ENCODE measurements at places on chromosomes 1 and 21.

GRCh38 chr1:245790441-245790840 lies 635.7 kb downstream of the KIF26B start:
- DNase-seq = no peak

DNA sequence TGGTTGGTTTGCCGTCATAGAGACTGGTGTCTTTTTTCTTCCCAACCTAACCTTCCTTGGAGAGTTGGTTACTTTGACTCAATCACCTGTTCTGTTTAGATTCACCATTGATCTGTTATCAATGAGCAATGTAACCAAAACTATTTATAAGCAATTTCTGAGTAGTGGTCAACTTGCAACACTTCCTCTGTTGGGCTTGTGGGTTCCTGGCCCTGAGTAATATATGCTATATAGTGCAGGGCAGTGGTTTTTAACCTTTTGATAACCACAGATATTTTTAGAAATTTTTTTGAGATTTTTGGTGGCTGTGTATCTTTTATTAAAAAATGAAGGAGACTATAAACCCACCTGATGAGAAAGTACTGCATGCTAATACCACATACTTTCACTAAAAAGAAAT lies 9.4 kb upstream of the XCL1 start:
- DNase-seq = no peak

- peak; percentile 71 for DNase-seq
Measured at GRCh38 chr1:23809751-23810171, 9.2 kb upstream of the GALE start.

DNA sequence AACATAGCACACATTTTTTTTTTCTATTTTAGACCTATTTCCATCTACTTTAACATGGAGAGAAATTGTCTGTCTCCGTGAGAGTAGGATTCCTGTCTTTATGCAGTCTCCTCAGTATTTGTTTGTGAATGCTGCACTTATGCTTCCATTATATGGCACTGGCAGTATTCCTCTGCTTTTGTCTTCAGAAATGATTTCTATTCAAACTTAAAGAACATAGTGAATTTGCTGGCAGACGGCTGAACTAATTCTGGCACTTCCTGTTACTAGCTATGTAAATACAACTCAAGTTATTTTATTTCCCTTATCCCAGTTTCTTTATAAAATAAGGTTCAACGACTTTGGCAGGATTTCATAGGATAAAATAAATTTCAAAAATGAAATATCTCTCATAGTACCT lies 45.3 kb downstream of the KCTD3 start:
- DNase-seq = no peak

DNA sequence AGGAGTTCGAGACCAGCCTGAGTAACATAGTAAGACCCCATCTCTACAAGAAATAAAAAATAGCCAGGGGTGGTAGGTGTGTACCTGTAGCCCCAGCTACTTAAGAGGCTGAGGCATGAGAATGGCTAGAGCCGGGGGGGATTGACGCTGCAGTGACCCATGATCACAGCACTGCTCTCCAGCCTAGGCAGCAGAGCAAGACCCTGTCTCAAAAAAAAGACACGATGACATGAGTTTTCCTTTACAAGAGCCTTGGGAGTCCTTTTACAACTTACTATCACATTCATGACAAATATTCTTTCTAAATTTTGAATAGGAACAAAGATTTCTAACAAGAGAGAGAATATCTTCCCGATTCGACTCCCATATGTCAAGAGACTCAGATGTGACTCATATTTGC lies 3.3 kb upstream of the BRWD1 start:
- DNase-seq = no peak

DNA sequence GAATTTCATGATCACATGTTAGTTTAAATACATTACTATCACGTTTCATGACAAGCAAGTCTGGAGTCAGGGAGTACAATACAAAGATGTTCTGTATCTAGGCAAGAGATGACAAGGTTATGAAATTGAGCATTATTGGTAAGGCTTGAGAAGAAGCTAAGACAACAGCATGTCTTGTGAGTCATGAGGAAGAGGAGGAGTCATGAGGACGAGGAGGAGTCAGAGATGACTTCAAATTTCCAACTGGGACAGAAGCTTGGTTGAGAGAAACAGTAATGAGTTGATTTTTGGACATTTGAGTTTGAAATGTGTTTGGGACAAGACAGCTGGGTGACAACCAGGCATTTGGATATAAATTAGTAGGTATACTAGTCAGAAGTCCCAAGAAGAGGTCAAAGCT lies 4.3 kb upstream of the UBE2U start:
- DNase-seq = no peak

GRCh38 chr1:15007842-15008241 lies 145.7 kb upstream of the TMEM51 start:
- DNase-seq = no peak

DNA sequence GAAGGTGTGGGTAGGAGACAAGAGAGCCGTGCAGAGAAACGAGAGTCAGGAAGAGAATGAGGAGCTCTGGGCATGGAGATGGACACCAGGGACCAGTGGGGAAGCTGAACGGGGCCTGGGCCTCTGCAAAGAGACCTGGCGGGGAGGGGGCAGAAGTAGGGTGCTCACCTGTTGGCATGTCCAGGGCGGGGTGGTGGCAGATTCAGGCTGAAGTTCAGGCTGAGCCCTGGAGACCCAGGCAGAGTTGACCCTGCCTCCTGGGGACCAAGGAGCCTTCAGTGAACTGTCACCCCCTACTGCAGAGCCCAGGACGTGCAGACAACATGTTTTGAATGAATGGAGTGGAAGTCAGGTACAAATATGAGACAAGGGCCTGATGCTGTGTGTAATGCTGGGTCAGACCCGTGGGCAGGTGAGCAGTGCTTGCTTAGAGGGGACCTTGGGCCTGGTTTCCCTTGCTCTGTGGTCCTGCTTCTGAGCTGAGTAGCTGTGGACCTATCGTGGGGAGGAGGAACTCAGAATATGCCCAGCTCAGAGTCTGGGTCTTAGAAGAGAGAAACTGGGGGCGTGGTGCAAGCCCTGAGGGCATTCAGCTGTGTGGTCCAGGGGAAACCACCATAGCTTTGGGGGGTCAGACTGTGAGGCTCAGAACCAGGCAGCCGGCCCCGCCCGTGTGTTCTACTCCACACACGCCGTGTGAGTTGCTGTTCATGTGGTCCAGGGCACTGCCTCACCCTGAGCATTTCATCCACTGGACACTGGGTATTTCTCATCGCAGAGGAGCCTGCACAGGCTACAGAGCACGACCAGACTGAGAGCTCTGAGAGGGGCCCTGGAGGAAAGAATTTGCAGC lies 21.3 kb upstream of the UMODL1 start:
- no peak for DNase-seq

DNA sequence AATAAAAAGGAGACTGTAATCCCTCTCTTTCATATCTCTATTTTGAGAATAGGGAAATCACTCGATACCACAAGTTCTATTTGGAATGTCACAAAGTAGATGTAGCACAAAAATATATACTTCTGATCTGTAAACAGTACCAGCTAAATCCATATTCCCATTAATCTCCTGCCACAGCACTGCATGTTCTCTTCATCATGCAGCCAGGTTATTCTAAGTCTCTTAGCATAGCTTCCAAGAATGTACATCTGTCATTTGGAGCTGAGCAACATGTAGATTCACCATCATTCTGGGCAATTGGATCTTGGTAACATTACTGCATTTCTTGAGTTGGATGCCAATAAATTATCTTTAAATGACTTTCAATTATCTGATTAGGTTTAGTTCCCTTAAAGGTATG lies 1874.5 kb downstream of the MRPL39 start:
- no peak for DNase-seq

GRCh38 chr1:70210820-70211219 lies 5.4 kb upstream of the LRRC40 start:
- no peak for DNase-seq

DNA sequence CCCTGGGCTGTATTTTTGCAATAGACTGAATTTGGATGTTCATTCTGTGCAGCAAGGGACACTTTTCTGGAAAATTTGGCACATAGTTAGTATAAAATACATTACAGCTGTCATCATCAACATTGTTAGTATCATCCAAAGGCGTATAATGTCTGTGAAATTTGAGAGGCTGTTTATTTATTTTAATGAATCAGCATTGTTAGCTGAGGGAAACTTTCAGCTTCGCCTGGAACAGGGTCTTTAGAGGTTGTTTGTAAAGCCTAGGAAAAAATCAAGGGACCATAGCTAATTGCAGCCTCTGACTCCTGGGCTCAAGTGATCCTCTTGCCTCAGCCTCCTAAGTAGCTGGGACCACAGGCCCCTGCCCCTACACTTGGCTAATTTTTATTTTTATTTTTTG lies 106.8 kb upstream of the USP24 start:
- DNase-seq = no peak

DNA sequence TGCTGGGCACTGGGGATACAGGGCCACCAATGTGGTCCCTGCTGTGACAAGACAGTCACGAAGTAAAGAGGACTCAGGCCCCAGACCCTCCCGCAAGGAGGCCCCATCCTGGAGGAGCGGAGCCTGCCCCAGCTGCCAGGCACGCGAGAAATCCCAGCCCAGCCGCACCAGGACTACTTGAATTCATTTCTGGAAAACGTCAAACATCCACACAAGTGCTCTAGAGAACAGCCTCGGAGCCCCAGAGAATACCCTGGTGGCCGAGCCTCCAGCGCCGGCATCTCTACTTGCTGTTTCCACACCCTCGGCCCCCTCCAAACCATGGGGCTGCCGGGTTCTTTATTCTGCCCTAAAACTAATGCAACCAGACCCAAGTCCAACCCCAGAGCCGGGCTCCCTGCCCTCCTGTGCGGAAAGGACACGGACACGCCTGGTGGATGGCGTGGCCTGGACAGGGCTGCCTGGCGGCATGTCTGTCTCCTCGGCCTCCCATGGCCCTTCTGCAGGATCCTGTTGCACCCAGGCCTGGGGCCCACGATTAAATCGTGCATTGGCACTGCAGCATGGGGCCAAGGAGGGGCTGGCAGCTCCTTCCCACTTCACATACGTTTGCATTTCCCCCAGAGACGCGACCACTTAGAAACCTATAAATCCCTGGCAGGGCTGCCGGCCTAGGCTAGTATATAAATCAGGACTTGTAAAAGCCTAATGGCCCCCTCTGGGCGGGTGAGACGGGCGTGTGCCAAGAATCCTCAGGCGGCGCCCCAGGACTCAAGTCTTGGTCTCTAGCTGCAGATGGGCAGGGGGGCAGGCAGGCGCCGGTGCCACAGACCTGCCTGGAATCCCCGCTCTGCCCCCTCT lies 41.2 kb downstream of the DMRTB1 start:
- no peak for DNase-seq

DNA sequence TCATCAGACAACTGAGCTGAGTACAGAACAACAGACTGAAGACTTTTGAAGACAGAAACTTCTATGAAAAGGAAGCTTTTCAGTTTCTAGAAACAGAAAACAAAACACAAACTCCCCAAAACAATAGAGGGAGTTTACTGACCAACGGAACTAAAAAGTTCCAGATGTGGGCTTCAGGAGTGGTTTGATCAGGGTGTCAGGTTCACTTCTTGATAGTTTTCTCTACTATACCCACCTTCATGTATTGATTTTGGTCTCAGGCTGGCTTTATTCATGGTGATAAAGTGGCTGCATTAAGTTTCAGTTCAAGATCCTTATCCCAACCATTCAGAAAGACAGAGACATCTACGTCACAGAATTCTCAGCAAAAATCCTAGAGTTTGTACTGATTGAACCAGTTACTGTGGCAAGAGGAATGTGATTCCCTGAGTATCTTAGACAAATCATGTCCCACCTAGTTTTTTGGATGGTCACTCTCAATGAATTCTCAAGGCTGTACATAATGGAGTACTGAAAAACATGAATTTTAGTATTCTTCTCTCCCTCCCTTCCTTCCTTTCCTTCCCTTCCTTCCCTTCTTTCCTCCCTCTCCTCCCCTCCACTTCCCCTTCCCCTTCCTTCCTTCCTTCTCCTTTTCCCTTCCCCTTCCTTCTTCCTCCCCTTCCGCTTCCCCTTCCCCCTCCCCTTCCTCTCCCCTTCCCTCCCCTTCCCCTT lies 680.5 kb downstream of the PTPRU start:
- DNase-seq = no peak
